Hindlimb muscle (tissue), 1 donor: ENCODE measurements at places on chromosomes 2 and 18.
A peak's percentile ranks its signal among the peaks of the same experiment; 100 is the strongest.

DNA sequence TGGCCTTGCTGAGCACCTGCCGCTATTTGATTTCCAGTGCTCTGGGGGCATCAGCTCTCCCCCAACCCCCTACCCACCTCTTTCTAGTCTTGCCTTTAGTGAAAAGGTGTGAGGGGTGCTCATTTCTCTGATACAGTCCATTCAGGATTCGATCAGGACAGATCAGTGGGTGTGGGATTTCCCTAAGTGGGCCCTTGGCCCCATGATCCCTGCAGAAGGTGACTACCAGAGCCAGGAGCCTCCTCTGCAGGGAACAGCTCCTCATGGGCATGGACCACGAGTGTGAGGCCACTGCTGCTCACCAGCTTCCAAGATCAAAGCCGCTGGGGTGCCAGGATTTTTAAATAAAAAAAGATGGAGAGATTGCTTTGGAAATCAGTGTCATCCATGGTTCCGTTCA, 835.2 kb upstream of the ID2 start:
- DNase-seq: no peak

DNA sequence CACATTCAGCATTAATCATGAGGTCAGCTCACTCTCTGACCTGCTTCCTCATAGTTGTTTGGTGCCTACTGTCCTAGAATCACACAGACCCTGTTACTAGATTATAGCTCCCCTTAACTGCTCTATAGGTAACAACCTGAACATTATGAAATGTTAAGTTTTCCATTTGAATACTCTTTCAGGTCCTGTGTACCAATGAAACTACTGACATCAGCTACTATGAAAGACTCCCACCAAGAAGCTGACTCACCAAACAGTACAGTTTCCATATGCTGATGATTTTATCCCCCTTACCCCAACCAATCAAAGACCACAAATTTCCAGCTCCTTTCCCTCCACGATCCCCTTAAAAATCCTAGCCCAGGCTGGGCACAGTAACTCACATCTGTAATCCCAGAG, 56.3 kb downstream of the SRBD1 start:
- DNase-seq: no peak

DNA sequence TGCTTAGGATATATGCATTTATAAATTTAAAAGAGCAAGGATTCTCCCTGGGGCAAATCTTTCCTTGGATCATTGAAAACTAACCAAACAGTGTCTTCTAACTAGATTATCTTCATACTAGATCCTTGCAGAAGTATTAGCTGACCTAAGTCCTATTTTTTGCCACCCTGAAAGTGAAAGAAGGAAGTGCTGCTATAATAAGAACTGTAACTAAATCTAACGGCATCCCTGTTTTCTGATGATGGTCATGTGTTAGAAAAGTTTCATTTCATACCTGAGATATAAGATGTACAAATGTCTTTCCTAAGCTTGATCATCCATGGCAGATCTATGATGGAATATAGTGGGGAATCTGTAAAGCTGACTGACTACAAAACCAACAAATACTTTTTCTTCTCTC, 102.7 kb downstream of the MAP2 start:
- DNase-seq: no peak

GRCh38 chr2:37630301-37630700, 41.1 kb downstream of the CDC42EP3 start:
- no peak for DNase-seq

DNA sequence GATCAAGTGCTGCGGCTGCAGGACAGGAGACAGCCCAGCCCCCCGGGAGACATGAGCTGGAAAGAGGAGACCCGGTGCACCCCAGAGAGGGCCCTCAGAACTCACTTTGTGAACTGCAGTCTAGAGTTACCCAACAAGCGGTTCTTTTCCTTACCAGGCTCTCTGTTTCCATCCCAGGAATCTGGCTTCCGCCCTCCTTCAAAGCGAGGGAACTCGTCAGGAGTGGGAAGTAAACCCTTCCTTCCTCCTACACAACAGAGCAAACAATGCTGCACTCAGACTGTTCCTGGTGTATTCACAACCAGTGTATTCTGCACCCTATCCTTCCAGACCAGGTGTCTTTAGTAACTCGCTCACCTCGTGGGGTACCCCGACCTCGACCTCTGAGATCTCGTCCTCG, 8.0 kb downstream of the SFT2D3 start:
- no peak for DNase-seq

GRCh38 chr2:241507430-241508239, 749 bp downstream of the STK25 start:
- peak; percentile 39 for DNase-seq

DNA sequence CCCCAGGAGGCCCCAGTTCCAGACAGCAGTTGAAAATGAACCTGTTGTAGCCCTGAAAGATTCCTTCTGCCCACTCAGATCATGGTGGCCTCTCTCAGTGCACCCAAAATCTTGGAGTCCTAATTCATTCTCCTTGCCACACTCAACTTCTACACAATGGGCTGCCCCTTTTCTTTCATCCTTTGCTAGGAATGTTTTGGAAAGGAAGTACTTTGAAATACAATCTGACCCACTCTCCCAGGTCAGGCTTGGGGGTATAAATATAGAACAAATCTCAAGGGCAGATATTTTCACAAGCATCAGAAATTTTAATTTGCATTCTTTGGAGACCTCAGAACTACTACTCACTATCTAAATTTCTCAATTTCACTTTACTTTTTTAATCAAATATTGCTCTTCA, 103.2 kb upstream of the SH3BP4 start:
- DNase-seq: no peak

DNA sequence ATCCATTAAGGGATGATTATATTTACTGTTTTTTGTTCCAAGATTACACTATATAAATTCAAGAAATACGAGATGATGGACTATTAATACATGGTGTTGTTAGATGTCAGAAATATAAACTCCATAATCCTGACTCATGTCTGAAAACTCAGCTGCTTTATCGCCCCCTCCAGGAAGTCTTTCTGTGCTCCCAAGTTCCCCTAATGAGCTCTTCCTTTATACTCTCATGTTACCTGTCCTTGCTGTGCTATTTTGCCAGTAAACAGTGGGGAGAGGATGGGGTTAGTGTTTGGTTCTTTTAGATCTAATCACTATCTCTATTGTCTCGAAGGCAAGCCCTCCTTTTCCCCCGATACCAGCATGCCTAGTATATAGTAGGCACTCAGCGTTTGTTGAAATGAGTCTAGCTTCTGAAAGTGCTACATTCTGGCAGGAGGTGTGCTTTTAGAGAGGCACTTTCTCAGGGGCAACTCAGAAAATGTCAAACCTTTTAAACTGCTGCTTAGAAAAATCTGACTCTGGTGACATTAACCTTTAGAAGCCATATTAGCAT, 21.4 kb upstream of the BARD1 start:
- DNase-seq: no peak

- no peak for DNase-seq
Observed at GRCh38 chr2:240255811-240256703, 115.6 kb upstream of the OTOS start.

GRCh38 chr2:227095346-227095745, 68.7 kb downstream of the COL4A4 start:
- DNase-seq: no peak

DNA sequence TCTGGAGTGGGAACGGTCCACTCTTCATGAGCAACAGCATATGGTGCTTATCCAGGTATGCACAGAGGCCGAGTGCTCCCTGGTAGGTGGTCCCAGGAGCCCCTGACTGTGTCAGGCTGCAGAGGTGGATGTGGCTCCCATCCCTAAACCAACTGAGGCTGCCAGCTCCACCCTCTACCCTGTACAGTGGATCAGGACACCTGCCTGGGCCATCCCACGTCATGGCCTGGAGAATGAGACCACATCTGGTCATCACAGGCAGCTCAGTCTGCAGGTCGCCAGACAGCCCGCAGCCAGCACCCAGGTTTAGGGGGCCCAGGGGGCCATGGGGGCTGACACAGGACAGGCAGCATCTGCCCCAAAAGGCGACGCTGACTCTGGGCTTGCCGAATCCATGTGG, 100.3 kb upstream of the TMEM18 start:
- no peak for DNase-seq

GRCh38 chr2:191198271-191198670, 46.9 kb upstream of the MYO1B start:
- DNase-seq: no peak

GRCh38 chr2:84716564-84716963, 164.3 kb downstream of the TRABD2A start:
- no peak for DNase-seq

DNA sequence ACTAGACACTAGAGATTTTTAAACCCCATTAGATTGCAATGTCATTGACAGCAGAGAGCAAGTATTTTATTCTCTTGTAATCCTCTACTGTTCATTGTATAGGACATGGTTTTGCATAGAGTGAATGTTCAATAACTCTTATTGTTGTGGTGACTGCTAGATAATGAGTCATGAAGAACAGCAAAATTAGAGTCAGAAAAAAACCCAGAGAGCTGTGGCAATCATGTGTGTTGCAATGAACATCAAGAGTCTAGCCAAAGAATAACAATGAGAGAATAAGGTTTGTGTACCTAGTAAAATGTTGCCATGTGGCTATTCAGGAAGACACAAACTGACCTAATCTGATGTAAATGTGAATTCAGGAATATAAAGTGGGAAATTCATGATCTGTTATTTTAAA, 684.0 kb downstream of the DSC3 start:
- DNase-seq: no peak

GRCh38 chr2:42878581-42878980, 86.2 kb upstream of the HAAO start:
- DNase-seq: no peak

DNA sequence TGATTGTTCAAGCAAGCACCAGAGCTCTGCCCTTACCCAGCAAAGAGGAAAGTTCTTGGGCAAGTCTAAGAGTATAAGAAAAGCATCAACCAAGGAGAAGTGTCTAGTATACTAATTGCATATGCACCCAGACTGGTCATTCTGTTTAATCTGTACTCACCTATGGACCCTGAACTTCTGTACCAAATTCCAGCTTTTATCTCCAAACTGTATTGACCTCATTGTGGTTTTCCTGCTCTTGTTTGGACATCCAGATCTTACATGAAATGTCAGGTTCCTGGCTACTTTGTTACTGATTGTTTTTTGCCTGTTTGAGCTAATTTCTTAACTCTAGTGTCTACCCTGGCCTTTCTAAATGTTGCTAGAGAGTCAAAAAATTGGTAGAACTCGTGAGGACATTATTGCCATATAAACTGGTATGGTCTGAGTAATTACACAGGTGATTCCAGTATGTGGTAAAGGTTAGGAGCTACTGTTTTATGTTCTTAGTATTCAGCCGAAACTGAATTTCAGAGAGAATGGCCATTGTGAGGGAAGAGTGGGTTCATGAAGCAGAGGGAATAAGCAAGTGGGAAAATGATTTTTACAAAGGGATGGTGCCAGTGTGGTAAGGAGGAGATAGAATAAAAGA, 146.3 kb downstream of the HNMT start:
- DNase-seq: no peak

DNA sequence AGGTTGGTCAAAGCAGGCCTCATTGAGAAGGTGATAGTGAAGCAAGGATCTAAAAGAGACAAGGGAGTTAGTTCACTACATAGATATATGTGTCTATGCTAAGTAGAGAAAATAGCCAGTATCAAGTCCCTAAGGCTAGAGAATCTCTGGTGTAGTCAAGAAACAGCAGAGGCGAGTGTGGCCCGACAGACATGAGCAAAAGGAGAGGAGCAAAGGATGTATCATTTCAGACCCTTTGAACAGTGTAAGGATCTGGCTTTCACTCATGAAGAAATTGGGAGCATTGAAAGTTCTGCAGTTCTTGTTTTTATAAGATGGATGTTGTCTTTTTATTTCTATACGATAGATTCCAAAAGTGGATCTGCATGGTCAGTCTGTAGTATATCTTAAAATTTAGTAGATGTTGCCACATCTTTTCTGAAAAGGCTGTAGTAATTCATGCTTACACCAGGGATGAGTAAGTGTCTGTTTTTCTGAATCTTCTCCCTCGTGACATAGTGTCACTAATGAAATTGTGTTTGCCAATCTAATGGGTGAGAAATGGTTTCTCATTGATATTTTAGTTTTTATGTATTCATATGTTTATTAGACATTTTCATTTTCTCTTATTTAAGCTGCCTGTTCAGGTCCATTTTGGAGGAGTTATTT, 18.8 kb downstream of the SP100 start:
- no peak for DNase-seq

- DNase-seq: no peak
Observed at GRCh38 chr18:58861353-58861752, 3.3 kb upstream of the ZNF532 start.

GRCh38 chr18:74268933-74269620, 22.7 kb downstream of the CYB5A start:
- DNase-seq: no peak

DNA sequence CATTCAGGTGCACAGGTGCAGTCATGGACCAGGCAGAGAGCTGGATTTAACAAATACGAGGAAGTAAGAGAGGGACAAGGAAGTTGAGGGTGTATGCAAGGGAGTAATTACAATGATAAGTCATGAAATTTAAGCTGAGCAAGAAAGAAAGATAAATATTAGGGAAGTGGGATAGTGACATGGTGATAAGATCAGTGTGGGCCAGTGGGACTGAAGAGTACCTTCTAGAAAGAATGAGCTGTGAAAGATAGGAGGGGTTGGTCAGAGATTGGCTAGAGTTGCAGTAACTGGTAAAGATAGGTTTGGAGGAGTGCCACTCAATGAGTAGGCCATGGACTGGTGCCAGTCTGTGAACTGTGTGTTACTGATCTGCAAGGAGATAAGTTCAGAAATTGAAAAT, 200.8 kb upstream of the SIX3 start:
- no peak for DNase-seq

DNA sequence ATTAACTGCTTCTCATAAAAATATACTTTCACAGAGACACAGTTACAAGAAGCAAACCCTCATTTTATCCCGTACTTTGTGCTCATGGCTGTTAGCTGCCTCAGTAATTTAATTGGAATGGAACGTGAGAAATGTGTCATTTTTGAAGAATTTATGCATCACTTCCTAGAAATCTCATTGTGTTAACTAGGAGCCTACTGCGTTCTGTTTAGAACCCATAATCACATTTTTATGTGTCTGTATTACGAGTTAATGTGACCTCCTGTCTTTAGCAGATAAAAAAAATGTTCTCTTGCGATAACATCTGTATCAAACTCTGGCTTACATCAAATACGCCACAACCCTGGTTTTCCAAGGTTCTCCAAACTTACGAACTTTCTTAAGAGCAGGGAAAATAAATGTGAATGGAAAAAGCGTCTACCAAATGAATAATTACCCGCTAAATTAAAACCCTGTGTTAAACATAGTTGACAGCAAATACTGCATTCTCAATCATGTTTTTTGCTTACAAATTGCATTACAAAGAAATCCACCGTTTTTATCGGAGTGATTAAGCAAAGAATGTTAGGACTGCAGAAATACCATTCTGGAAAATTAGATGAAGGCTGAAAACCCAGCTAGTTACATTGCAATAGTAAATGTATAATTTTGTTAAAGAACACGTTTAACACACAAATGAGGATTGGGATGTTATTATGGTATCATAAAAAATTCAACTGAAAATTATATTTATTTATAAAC, 12.1 kb upstream of the GBX2 start:
- no peak for DNase-seq

GRCh38 chr2:228359473-228359872, 178.0 kb upstream of the SPHKAP start:
- no peak for DNase-seq
